Neural progenitor cell (in vitro differentiated cells): ENCODE measurements at places on chromosomes 3 and 15. TPM values are rescaled to one million over a fixed set of nuclear protein-coding genes. Genes with fewer than 3 reads are reported as not detected.
A peak's percentile ranks its signal among the peaks of the same experiment; 100 is the strongest.

- no peak for DNase-seq
These were observed 749 bp downstream of the RSRC1 start for GRCh38 chr3:158110658-158111018.

The GABRB3 gene
- total RNA-seq: 8.8 and 11.1 TPM in 2 replicates

GRCh38 chr3:182810574-182811268 is 17.4 kb downstream of the ATP11B start:
- no peak for DNase-seq

- no peak for DNase-seq
These were observed 152.5 kb downstream of the KLHL25 start for GRCh38 chr15:85642065-85642692.

- no peak for DNase-seq
These were observed 48.6 kb upstream of the ATOSA start for GRCh38 chr15:52727815-52728214.

- DNase-seq: peak; percentile 84
These were observed 451.1 kb upstream of the KCNMB2 start for GRCh38 chr3:178084938-178085816.

DNA sequence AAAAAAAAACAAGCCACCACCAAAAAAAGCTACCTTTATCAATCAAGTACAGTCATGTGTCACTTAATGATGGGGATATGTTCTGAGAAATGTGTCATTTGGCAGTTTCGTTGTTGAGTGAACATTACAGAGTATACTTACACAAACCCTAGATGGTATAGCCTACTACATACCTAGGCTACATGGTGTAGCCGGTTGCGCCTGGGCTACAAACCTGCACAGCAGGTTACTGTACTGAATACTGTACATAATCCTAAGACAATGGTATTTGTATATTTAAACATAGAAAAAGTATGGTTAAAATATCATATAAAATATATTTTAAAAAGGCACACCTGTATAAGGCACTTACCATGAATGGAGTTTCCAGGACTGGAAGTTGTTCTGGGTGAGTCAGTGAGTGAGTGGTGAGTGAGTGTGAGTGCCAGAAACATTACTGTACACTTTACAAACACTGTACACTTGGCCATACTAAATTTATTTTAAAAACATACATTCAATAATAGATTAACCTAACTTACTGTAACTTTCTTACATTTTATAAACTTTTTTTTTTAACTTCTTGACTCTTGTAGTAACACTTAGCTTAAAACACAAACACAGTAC is 25.9 kb upstream of the JMJD7 start:
- no peak for DNase-seq
